Breast epithelium (tissue), 4 donors: ENCODE measurements at places on chromosomes 16 and 17. TPM values are rescaled to one million over a fixed set of nuclear protein-coding genes. Genes with fewer than 3 reads are reported as not detected.

Gene ATP1B2
- total RNA-seq = 1.2 TPM

Gene P2RX5
- total RNA-seq = 0.32 TPM

Gene MAP2K4
- 47.6 TPM for total RNA-seq

Gene GPATCH8
- 36.8 TPM for total RNA-seq

Gene RAB26
- total RNA-seq = 3.9 TPM

Gene GNAO1
- total RNA-seq = 0.98 TPM

Gene SAMD14
- total RNA-seq = not detected

Gene TMEM132E
- total RNA-seq = not detected

Gene WNK4
- 0.16 TPM for total RNA-seq

Gene TMEM114
- not detected for total RNA-seq

Gene RAB37
- total RNA-seq = 0.98 TPM

Gene SLC6A2
- total RNA-seq = 0.66 TPM

Gene SCGB1C2
- total RNA-seq = not detected

Gene DOC2B
- 6.7 TPM for total RNA-seq

Gene IRX6
- 3.6 TPM for total RNA-seq

Gene TP53TG3F
- total RNA-seq = not detected

Gene ICAM2
- 106 TPM for total RNA-seq

Gene PSMD3
- 83.0 TPM for total RNA-seq

Gene ZNF785
- total RNA-seq = 12.0 TPM

Gene TGFB1I1
- 17.4 TPM for total RNA-seq

Gene SLC16A5
- 9.0 TPM for total RNA-seq

Gene GLYR1
- total RNA-seq = 58.1 TPM

Gene TBC1D3G
- not detected for total RNA-seq

Gene MT1H
- total RNA-seq = not detected

Gene AMFR
- 188 TPM for total RNA-seq

Gene ABCA10
- total RNA-seq = 49.5 TPM

Gene SPPL2C
- not detected for total RNA-seq

Gene KRT33B
- total RNA-seq = not detected

Gene C17orf50
- not detected for total RNA-seq

Gene LAT
- total RNA-seq = 4.3 TPM

Gene TMEM100
- total RNA-seq = 6.7 TPM

Gene ST6GALNAC1
- total RNA-seq = 1.6 TPM

Gene ANKRD40
- 36.7 TPM for total RNA-seq

Gene PYCARD
- 32.9 TPM for total RNA-seq

Gene CDRT15L2
- total RNA-seq = not detected

Gene SLC38A8
- total RNA-seq = not detected

Gene TENT4B
- 13.4 TPM for total RNA-seq

Gene ARL5C
- not detected for total RNA-seq

Gene HSPB9
- not detected for total RNA-seq

Gene ATP2C2
- not detected for total RNA-seq

Gene TPSG1
- not detected for total RNA-seq
